ENCODE measurements at places on chromosomes 2 and 18.
A peak's percentile ranks its signal among the peaks of the same experiment; 100 is the strongest.

DNA sequence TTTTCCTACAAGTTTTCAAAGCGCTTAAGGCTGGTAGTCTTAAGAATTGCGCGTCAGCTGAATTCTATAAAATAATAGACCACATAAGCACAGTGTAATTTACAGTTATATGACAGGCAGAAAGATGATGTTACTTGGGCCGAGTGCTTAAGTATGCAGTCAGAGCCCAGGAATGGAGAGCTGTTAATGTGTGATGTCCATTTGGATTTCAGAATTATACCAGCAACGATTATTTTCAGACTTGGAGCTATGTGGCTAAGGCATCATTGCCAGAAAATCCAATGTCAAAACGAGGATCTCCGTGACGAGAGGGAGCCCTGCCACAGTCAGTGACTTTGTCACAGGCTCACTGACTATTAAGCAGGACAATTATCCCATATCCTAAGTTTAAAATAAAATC is 3.4 kb downstream of the KLF7 start:
- peak; percentile 48 for DNase-seq

DNA sequence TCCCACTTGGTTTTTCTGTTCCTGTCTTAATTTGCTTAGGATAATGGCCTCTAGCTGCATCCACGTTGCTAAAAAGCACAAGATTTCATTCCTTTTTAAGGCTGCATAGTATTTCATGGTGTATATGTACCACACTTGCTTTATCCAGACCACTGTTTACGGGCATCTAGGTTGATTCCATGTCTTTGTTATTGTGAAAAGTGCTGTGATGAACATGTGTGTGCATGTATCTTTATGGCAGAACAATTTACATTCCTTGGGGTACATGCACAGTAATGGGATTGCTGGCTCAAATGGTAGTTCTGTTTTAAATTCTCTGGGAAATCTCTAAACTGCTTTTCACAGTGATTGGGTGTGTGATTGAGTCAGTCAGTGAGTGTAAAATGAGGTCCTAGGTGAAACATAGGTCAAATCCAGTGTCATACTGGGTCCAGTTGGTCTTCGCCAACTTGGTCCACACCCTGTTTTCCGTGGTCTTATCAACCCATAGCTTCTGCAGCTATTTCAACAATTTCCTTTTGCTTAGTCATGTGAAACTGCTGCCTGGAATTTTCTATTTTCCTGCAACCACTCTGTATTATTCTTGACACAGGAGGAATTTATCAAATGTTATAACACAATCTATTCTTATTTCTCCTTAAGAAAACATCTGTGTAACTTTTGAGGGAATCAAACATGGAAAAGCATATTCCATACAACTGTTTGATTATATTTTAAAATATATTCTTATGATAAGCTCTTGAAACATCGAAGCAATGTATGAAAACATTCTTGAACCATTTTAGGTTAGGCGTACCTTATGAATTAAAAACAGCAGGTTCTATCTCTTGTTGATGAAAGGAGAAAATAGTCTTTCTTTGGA is 82.9 kb downstream of the ADCYAP1 start:
- DNase-seq: peak; percentile 93

DNA sequence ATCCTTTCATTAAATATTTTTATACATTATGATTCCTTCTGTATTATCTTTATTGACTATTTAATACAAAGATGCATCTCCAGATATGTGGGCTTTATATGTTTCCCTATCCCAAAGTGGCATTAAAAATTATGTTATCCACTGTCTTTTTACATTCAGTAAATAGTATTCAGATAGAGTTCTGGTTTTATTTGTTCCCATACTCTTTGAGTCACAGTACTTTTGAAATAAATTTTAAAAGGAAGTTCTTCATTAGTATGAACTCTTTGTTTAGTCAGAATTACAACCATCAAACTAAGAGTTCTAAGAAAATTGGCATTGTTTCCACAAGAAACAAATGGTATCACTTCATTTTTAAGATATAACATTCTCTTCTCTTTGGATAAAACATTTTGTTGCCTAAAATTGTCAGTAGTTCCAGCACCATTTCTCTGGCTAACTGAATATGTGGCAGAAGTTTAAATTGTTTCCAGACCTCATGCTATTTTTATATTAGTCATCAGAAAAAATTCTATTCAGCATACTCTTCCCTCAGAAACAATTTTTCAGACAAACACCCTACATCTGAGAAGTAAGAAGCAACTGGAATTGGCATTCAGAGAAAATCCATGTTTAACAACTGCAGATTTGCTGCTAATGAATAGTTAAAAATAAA is 88.5 kb upstream of the COL5A2 start:
- DNase-seq: peak; percentile 72

DNA sequence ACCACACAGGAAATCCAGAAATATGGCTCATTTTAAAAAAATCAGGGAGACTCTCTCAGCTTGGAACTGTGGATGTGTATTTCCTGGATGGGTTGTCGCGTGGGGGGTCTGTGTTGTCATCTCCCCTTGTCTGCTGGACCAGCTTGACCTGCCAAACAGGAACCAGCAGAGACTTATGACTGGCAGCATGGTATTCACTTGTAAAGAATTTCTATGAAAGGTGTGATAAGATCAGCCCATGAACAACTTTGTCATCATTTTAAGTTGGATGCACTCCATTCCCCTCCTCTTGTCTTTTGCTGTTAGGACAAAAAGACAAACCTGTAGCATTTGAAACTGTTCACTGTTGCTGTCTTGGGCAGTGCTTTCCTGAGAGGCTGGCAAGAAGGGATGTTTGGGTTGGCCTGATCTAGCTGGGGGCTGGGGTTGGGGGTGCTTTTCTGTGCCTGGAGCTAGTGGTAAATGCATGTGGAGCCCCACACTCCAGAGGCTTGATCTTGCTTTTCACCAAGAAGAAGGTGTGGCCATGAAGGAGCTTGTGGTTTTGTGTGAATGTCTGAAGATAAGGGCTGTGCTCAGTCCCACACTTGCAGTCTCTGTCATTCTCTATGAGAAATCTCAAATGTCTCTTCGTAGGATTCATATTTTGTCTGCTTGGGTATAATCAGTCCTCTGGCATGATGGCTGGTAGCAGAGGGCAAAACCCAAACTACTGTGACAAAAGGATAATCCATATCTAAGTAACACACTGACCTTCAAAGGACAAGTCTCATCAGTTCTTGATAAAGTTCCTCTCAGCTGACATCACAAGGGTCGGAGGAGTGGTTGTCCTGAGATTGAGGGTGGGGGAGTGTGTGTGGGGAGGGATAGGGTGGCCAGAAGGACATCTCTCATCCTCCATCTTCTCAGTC is 39.0 kb downstream of the RALB start:
- DNase-seq: peak; percentile 54

DNA sequence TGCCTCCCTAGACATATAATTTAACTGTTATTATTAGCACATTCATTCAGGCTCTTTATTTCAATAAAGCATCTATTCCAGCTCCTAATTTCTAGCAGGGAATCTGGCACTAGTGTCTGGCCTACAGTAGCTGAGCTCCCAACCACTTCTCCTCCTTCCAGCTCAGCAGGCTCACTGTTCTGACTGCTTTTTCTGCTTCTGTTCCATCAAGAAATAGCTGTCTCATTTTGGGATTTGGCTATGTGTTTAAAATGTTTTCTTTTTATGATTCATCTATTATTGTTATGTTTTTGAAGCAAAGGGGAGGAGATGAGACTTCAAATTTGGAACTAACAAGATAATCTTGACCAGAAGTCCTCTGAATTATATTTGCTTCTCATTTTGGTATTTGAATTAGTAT is 172.7 kb upstream of the SMAD7 start:
- no peak for DNase-seq

- no peak for DNase-seq
These were observed 108.7 kb downstream of the ZNF521 start for GRCh38 chr18:25243257-25243656.

- DNase-seq: no peak
These were observed 81.5 kb upstream of the PTPRM start for GRCh38 chr18:7485616-7486015.

GRCh38 chr2:26268213-26268612 is 23.5 kb downstream of the HADHB start:
- peak; percentile 78 for DNase-seq

DNA sequence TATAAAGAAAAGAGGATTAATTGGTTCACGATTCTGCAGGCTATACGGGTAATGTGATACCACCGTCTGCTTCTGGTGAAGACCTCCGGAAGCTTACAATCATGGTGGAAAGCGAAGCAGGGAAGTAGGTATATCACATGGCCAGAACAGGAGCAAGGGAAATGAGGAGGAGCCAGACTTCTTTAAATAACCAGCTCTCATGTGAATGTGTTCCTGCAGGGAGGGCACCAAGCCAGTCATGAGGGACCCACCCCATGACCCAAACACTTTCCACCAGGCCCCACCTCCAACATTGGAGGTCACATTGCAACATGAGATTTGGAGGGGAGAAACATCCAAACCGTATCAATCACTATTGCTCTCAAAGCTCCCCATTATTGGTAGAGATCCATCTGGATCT is 61.8 kb downstream of the EFEMP1 start:
- peak; percentile 75 for DNase-seq

- DNase-seq: no peak
These were observed 49.6 kb downstream of the FARSB start for GRCh38 chr2:222606306-222606705.

DNA sequence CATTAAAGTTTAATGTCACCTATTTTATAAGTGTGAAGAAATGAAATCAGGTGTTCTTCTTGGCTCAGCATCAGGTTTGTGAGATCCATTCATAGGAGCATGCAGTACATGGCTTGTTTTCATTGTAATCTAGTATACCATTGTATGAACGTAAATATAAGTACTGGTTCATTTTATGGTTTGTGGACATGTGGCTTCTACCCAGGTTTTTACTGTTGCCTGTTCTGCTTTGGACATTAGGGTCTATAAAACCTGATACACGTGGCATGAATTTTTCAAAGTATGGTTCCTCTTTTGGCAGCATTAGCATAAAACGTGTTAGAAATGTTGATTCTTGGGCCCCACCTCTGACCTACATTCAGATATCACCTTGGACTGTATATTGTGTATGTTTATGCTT is 175.5 kb downstream of the PRPF40A start:
- DNase-seq: no peak

GRCh38 chr2:206915121-206915520 is 24.2 kb upstream of the CPO start:
- DNase-seq: peak; percentile 84

DNA sequence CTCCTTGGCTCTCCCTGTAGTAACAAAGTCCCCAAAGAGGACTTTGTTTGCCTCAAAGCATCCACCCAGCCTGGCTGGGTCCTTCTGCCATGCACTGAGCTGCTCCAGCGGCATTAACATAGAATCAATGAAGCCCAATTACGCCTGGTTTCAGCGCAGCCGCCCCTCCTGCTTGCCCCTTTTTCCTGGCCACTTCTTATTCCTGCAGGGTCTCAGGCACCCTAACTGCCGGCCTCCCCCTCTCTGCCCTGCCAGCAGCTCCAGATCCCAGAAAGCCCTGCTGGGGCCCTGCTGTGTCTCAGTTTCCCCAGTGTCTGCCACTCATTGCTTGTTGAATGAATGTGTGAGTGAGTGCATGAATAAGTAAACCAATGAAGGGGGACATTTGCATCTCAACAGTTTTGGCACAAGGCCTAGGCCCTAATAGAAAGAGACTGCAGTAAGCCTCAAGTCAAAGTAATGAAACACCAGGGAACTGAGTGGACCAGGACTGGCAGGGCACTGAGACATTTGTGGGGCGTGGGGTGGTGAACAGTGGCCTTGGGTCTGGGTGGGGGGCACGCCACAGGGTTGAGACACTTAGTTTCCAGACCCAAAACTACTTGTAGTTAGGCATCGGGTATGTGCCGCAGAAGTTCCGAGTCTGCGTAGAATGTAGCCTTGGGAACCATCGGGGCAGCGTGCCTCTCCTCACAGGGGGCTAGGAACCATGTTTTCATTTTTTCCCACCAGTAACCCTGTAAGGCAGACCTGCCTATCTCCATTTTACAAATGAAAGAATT is 60.6 kb downstream of the SMAD7 start:
- DNase-seq: no peak

DNA sequence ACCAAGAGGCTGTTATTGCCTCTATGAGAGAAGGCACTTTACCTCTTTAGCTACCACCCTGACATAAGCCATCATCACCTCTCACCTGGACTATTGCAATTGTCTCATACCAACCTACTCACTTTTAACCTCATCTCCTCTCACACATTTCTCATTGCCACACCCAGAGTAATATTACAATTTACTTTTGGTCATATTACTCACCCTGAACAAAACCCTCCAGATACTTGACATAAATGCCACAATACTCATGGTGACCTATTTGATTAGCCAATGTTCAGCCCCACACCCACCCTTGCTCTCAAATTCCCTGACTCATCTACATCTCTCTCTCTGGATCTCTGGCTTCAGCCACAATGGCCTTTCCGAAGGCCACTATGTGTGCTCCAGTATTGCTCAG is 90.9 kb upstream of the CDH7 start:
- no peak for DNase-seq

DNA sequence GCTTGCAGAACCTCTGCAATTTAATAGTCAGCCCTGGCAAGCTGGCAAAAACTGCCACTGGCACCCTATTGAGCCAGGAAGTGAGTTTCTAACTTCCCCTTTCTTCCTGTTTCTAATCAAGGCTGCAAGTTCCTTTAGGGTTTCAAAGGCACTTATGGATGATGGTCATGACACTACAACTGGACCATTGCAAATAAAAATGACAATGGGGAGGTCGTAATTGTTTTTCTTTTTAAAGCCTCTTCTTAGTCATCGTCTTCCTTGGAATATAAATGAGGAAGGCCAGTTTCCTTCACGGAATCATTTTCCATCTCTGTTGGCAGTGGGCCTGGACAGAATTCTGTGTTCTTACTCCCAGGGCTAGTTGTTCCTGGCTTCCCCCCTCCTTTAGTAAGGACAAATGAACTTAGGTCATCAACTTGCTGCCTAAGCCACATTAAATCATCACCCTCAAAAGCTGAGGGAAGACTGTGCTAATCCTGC is 35.8 kb downstream of the SH3RF3 start:
- DNase-seq: peak; percentile 70

DNA sequence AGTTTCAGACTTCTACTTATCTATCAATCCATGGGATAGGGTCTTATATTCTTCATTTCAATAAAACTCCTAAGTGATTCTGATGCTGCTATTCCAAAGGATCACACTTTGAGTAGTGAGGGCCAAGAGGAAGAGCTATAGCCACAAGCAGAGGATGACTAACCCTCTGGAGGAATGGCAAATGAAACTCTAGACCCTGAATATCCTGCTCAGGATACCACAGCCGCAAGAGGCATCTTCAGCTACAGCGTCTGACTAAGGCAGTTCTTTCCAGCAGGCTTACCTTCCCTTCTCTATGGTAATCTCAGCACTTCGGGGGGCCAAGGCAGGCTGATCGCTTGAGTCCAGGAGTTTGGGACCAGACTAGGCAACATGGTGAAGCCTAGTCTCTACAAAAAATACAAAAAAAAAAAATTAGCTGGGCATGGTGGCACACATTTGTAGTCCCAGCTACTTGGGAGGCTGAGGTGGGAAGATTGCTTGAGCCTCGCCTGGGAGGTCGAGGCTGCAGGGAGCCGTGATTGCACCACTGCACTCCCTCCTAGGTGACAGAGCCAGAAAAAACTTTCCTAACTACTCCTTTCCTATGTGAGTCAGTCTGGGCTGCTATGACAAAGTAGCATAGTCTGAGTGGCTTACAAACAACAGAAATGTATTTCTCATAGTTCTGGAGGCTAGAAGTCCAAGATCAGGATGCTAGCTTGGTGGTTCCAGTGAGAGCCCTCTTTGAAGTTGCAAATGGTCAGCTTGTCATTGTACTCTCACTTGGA is 371.9 kb downstream of the IRS1 start:
- DNase-seq: peak; percentile 81

Measured in fibroblast of pulmonary artery (primary cell).